Cardiac fibroblast (primary cell): ENCODE measurements at places on chromosomes 6 and 20.

- DNase-seq, result no peak
Observed at GRCh38 chr20:49291200-49291599, 13.3 kb upstream of the ZNFX1 start.

- DNase-seq, result peak; percentile 75
Observed at GRCh38 chr6:21240709-21241108, 352.8 kb upstream of the SOX4 start.

GRCh38 chr6:37019065-37019450 lies 13.6 kb downstream of the FGD2 start:
- no peak for DNase-seq

DNA sequence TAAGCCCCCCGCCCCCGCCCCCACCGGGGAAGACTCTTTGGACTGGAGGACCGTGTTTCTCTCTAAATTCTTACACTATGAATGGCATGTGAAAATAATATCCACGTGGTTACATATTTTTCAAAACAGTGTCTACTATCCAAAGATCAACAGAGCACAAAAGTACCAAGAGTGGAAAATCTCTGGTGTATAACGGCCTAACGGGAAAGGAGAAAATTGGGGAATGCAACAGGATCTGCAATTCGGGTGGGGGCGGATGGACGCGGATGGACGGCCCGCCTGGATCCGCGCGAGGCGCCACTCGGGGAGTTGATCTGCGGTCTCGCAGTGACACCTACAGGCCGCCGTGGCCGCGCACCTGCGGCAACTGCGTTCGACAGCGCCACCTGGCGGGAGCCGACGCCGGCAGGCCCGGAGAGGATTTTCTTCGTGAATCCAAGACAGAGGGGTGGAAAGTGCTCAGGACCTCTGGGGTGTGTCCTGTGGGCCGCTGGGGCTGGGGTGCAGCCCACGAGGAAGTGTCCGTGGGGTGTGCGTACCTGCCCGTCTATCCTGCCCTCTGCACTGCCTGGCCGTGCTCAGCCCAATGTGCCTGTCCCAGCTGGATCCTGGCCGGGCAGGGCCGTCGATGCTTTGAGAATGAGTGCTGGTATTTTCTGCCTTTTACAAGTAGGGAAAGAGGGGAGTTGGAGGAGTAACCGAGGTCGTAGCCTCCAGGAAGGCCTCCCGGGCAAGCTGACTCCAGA lies 18.6 kb downstream of the ANKRD60 start:
- DNase-seq, result peak; percentile 75
